ENCODE measurements at places on chromosomes 3 and 15.

DNA sequence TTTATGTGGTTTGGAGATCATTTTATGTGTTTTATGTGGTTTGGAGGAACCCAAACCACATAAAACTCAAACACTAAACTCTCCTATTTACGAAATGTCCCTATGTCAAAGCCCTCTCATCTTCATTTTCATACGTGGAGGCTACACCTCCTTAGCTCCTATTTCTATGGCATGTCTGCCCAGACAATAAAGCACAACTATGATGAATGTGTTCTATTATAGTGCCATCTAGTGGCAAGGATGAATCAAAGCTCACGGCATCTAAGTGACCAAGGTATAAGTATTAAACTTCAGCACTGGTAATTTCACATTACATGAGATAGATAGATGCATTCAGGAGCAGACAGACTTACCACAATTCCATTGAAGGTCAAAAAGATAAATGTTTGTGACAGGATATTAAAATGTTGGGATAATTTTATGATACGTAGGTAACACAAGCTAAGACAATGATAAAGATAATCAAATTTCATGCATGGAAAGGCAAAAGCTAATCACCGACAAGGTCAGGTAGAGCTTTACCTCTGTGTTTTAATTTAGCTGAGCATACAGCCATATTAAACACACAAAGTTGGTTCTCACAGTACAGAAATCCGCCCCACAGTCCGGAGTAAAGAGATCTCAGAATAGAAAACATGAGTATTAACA, 130.6 kb upstream of the FHIT start:
- DNase-seq: no peak

DNA sequence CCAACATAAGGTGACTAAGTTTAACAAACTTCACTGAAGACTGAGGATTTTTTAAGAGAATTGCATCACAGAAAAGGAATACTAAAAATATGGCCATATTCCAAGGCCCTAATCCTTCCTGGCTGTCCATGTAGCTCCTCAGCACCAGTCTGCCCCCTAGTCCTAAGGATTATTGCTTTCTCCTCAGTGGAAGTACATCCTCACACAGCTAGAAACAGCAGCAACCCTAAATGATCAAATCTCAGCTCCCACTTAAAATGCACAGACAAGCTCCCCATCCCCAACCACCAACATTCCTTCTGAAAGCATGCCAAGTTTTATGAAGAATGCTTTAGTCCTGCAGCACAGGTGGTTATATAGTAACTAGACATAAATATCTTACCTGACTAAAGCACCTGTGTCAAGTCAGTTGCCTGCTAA, 14.7 kb downstream of the ST3GAL6 start:
- no peak for DNase-seq

DNA sequence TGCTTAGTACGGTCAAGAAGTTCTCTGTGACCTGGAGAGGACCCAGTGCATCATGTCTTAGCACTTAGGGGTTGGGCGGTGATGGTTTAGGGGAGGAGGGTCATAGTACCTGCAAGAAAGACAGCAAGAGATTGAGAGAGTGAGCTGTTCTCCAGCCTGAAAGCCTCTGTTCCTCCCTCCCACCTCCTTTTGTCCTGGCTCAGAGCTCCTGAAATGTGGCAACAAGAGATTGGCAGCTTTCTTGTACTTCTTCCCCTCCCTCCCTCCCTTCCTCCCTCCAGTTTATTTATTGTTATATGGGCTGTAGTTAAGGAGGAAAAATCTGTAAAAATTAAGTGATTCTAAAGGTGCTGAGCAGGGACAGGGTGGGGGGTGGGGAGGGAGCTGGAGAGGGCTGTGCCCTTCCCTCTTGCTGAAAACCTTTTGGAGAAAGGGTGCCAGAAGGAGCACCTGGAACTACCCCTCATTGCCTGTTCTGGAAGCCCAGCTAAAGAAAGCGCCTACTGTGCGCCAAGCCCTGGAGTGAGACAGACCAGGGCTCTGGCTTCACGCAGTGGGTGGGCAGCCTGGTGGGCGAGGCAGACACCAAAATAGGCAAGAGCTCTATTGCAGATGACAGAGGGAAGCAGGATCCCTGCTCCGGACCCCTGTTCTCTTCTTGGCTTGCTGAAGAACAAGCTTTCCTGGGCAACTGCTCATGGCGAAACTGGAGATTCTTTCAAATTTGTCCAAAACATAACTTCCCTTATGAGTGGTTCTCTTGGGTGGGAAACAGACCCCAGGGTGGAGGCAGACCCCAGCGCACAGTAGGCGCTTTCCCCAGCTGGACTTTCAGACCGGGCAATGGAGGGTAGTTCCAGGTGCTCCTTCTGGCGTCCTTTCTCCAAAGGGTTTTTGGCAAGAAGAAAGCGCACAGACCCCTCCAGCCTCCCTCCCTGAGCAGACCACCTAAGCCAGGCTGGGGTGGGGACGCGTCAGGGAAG, 35.6 kb downstream of the LINGO1 start:
- no peak for DNase-seq

DNA sequence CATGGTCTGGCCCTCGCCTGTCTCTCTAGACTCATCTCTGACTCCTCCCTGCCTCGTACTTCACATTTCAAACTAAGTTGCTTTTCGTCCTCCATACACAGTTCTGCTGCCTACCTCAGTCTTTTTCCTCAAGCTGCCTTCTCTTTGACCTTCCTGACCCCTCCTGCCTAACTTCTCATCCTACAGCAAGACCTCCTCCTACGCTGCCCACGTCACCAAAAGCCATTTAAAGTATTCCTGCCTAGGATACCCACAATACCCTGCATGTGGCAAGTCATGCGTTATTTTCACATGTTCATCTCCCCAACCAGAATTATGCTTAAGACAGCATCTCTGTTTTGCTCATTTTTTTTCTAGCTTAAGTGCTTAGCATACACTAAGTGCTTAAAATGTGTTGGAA, 56.7 kb downstream of the LHFPL4 start:
- DNase-seq: no peak

DNA sequence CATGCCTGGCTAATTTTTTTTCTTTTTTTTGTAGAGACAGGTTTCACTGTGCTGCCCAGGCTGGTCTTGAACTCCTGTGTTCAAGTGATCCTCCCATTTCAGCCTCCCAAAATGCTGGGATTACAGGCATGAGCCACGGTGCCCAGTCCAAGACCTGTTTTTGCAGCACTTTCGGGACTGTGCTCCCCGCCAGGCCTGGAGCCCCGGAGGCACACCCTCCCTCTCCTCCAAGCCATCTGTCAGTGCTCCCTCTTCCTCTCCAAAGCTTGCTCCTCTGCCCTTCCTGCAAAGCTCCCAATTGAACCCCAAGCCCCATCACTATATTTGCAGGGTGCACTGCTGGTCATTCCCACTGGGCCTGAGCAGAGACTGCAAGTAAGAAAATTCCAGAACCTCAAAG, 98.1 kb downstream of the CORO2B start:
- DNase-seq: no peak

GRCh38 chr15:69704700-69705099, 252.1 kb downstream of the RPLP1 start:
- no peak for DNase-seq

GRCh38 chr3:111882799-111883198, 23.7 kb downstream of the PHLDB2 start:
- DNase-seq: no peak

GRCh38 chr15:100438570-100438969, 90.2 kb downstream of the CERS3 start:
- DNase-seq: peak; percentile 11

GRCh38 chr15:95113041-95113440, 881.7 kb downstream of the MCTP2 start:
- DNase-seq: no peak

GRCh38 chr15:25933456-25934158, 70.5 kb upstream of the ATP10A start:
- peak; percentile 34 for DNase-seq

DNA sequence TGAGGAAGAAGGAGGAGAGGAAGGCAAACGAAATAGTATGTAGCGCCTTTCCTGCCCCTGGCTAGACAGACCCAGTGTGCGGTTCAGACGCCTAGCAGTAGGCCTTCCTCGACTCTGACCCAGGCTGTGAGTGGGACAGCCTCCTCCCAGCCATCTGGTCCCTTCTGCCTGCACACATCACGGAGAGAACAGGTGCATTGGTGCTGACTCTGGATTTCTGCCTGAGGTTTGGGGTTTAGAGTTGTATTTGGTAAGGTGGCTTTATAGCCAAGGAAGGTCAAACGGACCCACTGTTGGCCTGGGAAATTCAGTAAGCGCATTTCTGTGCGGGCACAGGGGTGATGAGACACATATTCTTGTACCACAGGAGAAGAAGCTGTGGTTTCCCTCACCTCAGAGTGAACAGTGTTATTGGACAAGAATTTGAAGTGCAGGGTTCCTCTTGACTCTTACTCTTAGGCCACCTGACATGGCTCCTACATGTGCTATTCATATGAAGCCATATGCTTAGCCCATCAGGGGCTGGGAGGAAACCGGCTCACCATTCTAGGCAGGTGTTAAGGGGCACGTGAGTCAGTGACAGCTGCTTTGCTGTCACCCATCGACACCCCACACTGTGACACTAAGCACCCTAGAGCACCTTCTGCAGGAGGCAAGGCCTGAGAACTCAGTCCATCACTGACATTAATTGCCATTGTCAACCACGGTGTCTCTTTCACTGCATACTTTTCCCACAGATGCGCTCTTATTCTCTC, 143.3 kb downstream of the CHDH start:
- DNase-seq: no peak

DNA sequence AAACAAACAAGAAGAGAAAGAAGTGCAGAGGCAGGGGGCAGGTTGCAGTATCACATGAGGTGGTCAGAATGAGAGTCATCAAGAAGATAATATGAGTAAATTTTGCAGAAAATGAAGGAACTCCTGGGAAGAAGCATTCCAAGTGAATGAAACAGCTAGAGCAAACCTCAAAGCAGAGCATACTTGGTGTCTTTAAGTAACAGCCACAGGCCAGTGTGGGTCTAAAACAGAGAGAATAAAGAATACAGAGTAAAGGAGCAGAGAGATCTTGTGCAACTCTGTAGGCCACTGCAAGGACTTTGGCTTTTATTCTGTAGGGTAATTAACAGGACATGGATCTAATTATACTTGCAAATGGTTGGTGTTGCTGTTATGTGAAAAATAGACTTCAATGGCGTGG, 81.3 kb downstream of the STAC start:
- DNase-seq: no peak

- DNase-seq: peak; percentile 15
Measured at GRCh38 chr3:49602877-49603411, 48.7 kb downstream of the BSN start.

GRCh38 chr3:81620849-81621248, 140.6 kb downstream of the GBE1 start:
- DNase-seq: no peak

GRCh38 chr15:28086175-28086703, 12.9 kb downstream of the OCA2 start:
- DNase-seq: peak; percentile 64

GRCh38 chr3:132211896-132212295, 105.3 kb upstream of the ACP3 start:
- no peak for DNase-seq

GRCh38 chr15:48021336-48022086, 99.3 kb upstream of the SLC24A5 start:
- DNase-seq: no peak

- no peak for DNase-seq
Measured at GRCh38 chr3:120793601-120794000, 51.1 kb downstream of the GTF2E1 start.

GRCh38 chr3:20898962-20899361, 713.0 kb upstream of the SGO1 start:
- DNase-seq: no peak

DNA sequence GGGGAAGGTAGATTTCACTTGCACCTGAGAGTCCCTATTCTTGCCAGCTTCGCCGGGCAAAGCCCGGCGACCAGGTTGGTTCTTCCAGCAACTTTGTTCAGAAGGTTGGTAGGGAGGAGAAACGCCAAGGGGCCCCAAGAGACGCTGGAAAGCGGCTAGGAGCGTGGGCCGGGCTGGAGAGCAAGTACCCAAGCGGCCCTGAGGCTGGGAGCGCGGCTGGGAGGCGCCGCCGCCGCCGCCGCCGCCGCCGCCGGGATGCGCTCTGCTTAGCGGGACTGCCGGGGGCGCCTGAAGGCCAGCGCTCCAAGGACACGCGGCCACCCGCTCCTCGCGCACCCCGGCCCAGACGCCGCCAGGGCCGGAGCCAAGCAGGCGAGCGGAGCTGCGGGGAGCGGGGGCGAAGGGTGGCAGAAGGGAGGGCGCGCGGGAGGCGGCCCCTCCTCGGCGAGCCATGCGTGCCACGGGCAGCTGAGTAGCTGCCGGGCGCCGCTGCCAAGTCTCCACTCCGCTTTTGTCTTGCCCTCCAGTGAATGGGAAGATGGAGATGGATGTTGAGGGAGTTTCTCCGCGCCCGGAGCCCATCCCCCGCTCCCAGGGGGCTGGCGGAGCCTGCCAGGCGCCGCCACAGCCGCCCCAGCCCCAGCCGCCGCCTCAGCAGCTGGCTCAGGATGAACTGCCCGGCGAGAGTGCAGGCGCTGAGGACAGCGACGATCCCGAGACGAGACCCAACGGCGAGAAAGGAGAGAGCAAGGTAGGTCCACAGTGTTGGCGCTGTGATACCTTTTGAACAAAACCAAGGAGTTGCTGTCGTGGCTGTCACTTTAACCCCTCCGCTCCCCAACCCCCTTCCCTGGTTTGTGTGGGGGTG, 227.4 kb upstream of the AZI2 start:
- no peak for DNase-seq

DNA sequence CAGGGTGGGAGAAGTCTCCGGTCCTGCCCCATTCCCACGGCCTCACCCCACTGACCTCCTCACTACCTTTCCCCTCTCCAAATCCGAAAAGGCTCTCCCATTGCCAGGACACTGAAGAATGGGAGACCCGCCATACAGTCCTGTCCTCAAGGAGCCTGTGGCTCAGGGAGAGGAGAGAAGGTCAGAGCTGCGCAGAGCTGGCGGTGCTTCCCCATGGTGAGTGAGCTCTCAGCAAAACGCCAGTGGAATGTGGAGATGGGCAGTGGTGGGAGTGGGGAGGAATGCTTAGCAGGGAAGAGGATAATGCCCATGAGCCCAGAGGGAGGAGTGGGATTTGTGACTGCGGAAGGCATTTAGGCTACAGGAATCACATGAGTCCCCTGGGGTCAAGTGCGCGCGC, 20.1 kb downstream of the FAM43A start:
- no peak for DNase-seq

GRCh38 chr15:41523097-41523496, 9.5 kb upstream of the LTK start:
- no peak for DNase-seq

- DNase-seq: no peak
Measured at GRCh38 chr15:85316244-85316934, 64.0 kb upstream of the AKAP13 start.

GRCh38 chr3:8301977-8302735, 199.5 kb upstream of the LMCD1 start:
- no peak for DNase-seq

DNA sequence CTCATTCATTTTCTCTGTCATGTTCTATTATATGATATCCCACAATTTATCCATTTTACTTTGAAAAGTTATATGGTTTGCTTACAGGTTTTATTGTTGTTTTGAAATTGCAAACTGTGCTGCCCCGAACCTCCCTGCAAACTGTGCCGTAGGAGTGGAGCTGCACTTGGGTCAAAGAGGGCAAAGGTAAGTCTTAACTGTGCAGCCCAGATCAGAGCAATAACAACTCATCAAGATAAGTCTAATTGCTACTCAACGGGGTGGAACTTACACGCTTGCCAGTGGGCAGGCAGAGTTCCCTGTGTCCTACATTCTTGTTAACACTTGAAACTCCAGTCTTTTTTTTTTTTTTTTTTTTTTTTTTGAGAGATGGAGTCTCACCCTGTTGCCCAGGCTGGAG, 33.2 kb downstream of the ZDHHC19 start:
- no peak for DNase-seq

GRCh38 chr3:64593350-64593749, 94.5 kb downstream of the ADAMTS9 start:
- no peak for DNase-seq

All from activated CD4-positive, alpha-beta T cell treated with anti-CD3 and anti-CD28 coated beads, Interleukin-2, amount 50 U/mL, for 24 hours (primary cell).